ENCODE measurements at places on chromosomes 2 and 18. TPM values are rescaled to one million over a fixed set of nuclear protein-coding genes. Genes with fewer than 3 reads are reported as not detected.

ZEB2 gene
- total RNA-seq, result 265 TPM

DTNB gene
- total RNA-seq, result 6.2 TPM

ORMDL1 gene
- 46.2 TPM for total RNA-seq

SLC4A3 gene
- 4.1 TPM for total RNA-seq

RAD51AP2 gene
- not detected for total RNA-seq

UGT1A3 gene
- total RNA-seq, result not detected

MRPL53 gene
- 27.0 TPM for total RNA-seq

DSC1 gene
- total RNA-seq, result not detected

POU3F3 gene
- total RNA-seq, result 0.31 TPM

GNLY gene
- not detected for total RNA-seq

FBXO41 gene
- 5.2 TPM for total RNA-seq

PLGLB2 gene
- total RNA-seq, result 1.9 TPM

DYSF gene
- total RNA-seq, result 0.34 TPM

TDRD15 gene
- total RNA-seq, result not detected

CENPO gene
- 35.8 TPM for total RNA-seq

CHST10 gene
- 14.1 TPM for total RNA-seq

LBX2 gene
- total RNA-seq, result 4.1 TPM

UGT1A5 gene
- total RNA-seq, result not detected

SLC19A3 gene
- total RNA-seq, result 4.1 TPM

DGUOK gene
- total RNA-seq, result 74.9 TPM

SULT1C2 gene
- 2.6 TPM for total RNA-seq

CASP10 gene
- 1.1 TPM for total RNA-seq

SERPINB13 gene
- total RNA-seq, result not detected

GRB14 gene
- total RNA-seq, result 1.4 TPM

KIAA2012 gene
- not detected for total RNA-seq

LRATD1 gene
- under 0.01 TPM for total RNA-seq

OTOF gene
- not detected for total RNA-seq

SERPINB3 gene
- total RNA-seq, result not detected

PSMD14 gene
- total RNA-seq, result 109 TPM

UCN gene
- total RNA-seq, result 2.1 TPM

SERPINB10 gene
- not detected for total RNA-seq

CRYGD gene
- 0.33 TPM for total RNA-seq

Data from melanocyte of skin (primary cell).